ENCODE measurements at places on chromosomes 2 and 18.

GRCh38 chr2:238457927-238458324 is 31.2 kb downstream of the ASB1 start:
- no peak for DNase-seq

DNA sequence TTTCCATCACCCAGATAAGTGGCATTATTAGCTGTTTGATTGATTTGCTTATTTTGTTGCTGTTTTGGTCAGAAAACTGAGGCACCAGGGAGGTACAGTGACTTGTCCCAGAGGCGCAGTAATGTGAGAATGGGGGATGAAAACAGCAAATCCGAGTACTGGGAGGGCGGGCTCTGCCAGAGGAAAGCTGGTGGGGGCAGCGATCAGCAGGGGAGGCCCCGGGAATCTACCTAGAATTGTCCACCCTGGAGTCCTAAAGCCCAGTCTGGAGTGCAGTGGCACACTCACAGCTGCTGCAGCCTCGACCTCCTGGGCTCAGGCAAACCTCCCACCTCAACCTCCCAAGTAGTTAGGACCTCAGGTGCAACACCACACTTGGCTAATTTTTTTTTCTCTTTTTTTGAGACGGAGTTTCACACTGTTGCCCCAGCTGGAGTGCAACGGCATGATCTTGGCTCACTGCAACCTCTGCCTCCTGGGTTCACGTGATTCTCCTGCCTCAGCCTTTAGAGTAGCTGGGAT is 17.0 kb upstream of the PTMA start:
- DNase-seq = no peak

DNA sequence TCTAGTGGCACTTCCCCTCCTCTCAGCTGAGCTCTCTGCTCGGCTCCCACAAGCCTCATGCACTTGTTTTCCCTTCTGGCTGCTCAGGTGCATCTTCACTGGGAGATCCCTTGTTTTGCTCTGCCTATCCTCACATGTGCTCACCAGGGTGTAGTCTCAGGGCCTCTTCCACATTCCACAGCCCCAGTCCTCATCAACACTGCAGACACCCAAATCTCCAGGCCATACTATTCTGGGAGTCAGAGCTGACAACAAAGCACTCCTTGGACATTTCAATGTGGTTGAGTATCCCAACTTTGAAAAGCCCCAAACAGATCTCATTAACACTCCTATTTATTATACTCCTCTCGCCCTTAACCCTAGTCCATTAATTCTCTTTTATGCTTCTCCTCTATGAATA is 71.3 kb downstream of the CCDC93 start:
- DNase-seq = no peak

GRCh38 chr2:181589779-181590178 is 67.1 kb downstream of the CERKL start:
- DNase-seq = no peak

- DNase-seq = no peak
Measured at GRCh38 chr18:75638776-75639471, 211.4 kb upstream of the SMIM21 start.

GRCh38 chr2:47300081-47300480 is 102.9 kb upstream of the MSH2 start:
- DNase-seq = no peak

- DNase-seq = no peak
Measured at GRCh38 chr2:102599486-102599885, 19.9 kb upstream of the SLC9A2 start.

- DNase-seq = no peak
Measured at GRCh38 chr2:237472909-237473877, 13.9 kb upstream of the MLPH start.

DNA sequence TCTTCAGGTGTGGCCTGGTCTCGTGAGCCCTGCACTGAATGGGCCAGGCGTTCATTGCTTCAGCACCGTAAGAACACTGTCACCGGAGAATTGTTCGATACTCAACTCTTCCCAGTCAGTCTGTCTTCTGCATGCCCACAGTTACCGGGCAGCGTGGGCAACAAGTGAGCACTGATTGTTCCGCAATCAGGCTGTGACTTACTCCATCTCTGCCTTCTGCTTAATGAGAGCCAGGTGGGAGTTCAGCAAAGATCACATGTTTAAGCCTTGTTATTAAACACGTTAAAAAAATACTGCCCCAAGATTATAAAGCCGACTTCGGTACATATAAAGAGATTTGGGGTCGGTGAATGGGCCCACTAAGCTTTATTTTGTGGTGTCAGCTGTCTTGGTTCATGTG is 3.7 kb downstream of the STEAP3 start:
- DNase-seq = no peak

GRCh38 chr2:69309351-69310110 is 77.5 kb downstream of the GFPT1 start:
- DNase-seq = no peak

DNA sequence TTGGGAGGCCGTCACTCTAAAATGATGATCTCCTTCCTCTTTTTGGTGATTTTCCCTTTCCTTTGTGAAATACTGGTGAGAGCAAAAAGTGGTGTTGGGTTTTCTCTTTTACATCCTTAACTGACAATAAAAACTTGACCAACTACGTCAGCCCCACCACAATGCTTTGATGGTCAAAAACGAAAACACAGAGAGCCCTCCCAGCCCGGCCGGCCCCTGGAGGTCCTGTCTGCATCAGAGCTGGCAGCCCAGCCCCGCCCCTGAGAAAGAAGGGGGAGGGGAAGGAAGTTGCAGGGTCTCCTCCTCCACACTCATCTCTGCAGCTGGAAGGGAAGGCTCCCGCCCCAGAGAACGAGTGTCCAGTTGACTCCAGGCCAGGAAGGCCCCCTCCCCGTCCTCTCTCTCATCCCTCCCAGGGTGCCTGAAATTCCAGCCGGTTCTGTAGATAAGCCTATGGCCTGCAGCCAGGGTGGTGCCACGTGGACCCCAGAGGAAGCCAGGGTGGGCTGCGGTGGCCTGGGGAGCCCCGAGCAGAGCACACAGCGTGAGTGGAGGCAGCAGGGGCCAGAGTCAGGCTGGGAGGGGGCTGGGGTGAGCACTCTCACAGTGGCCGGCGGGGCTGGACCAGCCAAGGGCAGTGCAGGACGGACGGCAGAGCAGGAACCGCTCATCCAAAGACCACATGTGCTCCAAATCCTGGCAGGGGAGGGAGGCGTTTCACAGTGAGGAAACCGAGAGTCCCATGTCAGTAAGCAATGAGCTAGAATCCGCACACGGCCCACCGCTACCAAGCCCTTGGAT is 19.8 kb downstream of the BIN1 start:
- no peak for DNase-seq

DNA sequence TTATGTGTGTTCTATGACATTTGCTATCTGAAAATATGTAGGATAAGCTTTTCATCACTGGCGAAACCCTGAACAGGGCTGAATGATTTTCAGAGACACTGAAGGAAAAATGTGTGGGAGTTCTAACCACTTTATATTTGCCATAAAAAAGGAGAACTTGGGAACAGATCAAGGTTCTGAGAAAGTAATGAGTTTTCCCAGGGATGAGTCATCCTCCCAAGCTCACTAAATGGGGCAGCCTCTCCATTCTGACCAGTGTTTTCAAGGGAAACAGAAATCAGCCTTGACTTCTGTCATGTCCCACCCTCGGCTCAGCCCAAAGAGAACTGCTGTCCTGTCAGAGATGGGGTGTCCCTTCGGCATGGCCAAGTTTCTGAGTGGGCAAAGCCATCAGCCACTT is 2109.8 kb upstream of the CELF4 start:
- no peak for DNase-seq

GRCh38 chr18:41845563-41845962 is 109.5 kb upstream of the PIK3C3 start:
- DNase-seq = no peak

DNA sequence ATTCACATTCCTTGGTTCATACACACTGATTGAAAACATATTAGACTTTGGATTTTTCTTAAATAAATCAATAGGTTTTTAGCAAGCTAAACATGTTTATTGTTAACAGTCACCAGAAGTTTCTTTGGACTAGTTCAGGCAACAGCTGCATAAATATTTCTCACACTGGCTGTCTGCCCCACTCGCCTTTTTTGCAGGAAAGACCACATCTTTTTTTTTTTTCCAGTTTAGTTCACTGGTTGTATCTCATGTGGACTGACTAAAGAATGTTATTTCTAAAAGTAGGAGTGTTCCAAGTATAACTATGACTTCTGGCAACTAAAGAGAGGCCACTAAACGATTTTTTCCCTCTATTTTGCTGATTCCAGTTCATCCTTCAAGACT is 31.1 kb downstream of the SLC40A1 start:
- no peak for DNase-seq

DNA sequence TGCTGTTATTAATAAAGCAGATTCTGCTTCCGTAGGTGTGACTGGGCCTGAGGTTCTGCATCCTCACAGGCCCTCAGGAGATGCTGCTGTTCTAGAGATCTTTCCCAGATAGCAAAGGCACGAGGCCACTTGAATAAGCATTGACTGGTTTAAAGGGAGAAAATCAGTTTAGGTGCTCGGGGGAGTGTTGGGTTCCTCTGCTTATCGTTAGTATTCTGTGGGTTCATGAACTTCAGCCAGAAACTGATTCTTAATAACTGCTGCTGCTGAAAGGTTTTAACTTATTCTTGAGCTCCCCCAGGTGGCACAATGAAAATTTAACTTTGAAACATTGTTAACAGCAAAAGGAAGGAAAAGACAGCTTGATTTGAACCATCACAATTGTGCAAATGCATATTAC is 56.9 kb downstream of the ITGA6 start:
- no peak for DNase-seq

DNA sequence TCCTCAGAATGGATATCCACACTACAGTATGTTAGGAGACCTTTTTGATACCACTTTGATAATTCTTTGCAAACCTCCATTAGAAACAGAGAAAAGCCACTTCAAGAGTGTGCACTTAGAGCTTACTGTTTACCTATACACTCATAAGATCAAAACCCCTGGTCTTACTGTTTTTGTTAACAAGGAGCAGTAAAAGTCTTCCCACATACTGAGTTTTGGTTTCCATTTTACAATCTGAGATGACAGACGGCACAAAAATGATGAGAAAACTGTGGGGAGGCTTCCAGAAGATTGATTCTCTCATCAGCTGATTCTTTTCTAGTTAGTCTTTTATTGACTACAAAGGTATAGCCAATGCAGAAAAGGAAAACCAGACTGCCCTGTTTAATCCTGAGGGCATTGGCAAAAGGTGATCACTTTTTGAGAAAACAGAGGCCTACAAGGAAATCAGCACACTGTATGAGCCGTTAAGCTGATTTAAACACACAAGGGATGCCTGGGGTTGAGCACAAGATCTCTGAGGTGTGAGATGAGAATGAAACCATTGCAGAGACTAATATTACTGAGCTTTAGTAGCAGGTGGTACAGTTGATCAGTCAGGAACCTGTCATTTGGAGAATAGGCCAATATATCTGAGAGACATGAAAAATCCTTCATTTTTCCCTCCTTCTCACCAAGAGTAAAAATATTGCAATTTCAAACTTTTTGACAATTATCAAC is 368.6 kb downstream of the GRB14 start:
- no peak for DNase-seq

DNA sequence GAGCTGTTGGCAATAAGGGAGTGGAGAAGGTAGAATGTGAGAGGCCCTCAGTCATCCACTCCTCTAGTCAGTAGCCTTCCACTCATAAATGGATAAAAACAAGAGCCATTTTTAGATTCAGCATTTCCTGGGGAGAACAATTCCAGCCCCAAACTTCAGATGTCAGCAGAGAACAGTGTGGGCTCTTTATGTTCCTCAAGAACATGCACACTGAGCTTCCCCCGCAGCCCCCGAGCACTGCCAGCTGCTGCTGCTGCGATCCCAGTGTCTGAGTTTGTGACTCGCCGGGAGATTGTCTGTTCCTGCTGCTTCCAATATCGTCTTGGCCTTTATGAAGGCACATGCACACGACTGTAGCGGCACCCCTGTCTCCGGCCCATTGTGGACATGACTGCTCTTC is 143.7 kb upstream of the CTNNA2 start:
- DNase-seq = no peak

DNA sequence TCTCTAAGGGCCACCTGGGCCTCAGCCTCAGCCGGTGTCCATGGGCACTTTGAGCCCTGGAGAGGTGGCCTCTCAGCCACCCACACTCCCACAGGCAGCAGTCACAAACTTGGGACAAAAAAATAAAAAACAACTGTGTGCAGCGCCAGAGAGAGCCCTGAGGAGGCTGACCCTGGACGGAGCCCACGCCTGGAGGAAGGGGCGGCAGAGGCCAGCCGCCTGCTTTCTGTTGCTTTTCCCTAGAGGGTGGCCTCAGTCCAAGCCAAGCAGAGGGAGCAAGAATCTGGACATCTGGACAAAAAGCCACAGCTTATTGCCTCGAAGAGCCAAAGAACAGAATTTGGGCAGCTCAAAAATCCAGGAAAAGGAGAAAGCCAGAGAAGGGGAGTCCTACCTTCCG is 43.3 kb upstream of the LDLRAD4 start:
- no peak for DNase-seq

DNA sequence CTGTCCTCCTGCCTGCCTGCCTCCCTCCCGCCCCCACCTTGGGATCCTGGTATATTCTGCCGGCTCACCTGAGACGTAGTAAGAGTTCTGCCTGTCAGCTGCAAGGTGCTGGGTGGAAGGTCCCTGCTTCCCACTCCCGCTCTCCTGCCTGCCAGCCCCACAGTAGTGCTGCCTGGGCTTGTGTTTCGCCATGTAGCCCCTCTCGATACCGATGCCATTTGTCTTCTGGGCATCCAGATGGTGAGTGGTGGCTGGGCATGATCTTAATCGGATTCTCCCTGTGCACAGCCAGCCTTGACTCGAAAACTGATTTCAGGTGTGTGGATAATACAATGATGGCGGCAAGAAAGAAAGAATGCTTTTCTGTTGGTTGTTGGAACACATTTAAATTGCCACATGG is 184.9 kb downstream of the AGAP1 start:
- no peak for DNase-seq

DNA sequence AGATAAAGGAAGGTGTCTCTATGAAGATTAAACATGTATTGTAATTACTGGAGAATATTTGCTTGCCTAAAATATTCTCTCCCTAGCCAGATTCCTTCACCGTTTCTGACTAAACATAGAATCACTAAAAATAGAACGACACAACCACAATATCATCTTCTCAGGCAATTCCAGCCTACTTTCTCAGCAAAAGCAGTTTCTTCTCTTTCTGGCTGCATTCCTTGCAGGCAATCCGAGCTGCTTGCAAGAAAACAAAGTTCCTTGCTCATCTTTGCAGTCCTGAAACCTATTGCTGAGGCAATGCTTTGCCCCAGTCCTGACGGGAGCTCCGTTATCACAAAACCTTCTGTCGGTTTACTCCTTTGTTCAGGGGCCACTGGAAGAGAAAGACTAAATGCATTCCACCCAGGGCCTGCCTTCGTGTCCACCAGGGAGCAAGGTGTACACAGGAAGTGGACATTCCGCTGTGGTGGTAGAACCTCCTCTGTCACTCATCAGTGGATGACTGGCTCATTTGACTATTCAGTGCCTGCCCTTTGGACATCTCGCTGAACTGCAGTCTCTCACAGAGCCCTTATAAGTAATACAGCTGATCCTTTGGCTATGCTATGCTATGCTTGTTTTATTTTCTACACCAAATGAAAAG is 239.2 kb upstream of the DOK6 start:
- DNase-seq = no peak

GRCh38 chr18:29251681-29252080 is 1074.8 kb upstream of the CDH2 start:
- no peak for DNase-seq

- no peak for DNase-seq
Measured at GRCh38 chr2:157911750-157912149, 35.6 kb upstream of the ACVR1 start.

- no peak for DNase-seq
Measured at GRCh38 chr2:3177891-3178577, 199.6 kb downstream of the EIPR1 start.

- peak; percentile 2 for DNase-seq
Measured at GRCh38 chr2:240611601-240612210, 13.6 kb upstream of the GPR35 start.
